ENCODE measurements at places on chromosomes 11 and 22.

GRCh38 chr11:117909611-117910382 lies 19.4 kb downstream of the TMPRSS13 start:
- no peak for DNase-seq

- no peak for DNase-seq
These were observed 121.5 kb downstream of the CHST1 start for GRCh38 chr11:45543808-45544422.

GRCh38 chr22:22934543-22935055 lies 47.0 kb downstream of the IGLL5 start:
- no peak for DNase-seq

GRCh38 chr22:45769569-45770210 lies 98.1 kb downstream of the ATXN10 start:
- no peak for DNase-seq

DNA sequence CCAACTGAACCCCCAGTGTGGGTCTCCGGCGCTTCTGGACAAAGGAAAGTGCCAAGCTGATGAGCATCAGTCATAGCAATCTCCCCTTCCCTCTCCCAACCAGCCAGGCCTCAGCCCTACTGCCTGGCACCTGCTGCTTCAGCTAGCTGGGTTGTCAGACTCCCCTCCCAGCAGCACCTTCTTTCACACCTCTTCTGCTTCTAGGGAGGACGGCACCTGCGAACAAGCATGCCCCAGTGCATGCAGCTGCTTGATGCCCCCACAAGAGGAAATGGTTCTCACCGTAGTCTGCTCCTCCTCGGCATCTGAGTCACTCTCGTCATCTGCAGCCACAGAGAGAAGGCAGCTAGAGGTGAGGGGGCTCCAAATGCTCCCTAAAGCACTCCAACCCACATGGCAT lies 25.4 kb downstream of the THOC5 start:
- no peak for DNase-seq
